Activated CD4-positive, alpha-beta T cell treated with anti-CD3 and anti-CD28 coated beads, Interleukin-2, amount 10 ng/mL, durations not matched to agents 7 days and 5 days (primary cell): ENCODE measurements at places on chromosomes 11 and 22. TPM values are rescaled to one million over a fixed set of nuclear protein-coding genes. Genes with fewer than 3 reads are reported as not detected.
A peak's percentile ranks its signal among the peaks of the same experiment; 100 is the strongest.

Gene CABP2
- not detected for total RNA-seq

Gene MS4A3
- not detected for total RNA-seq

Gene POU2F3
- not detected for total RNA-seq

- DNase-seq: no peak
These were observed 55.9 kb upstream of the DRD2 start for GRCh38 chr11:113531083-113531482.

Gene TMA7B
- 4.7 TPM for total RNA-seq

DNA sequence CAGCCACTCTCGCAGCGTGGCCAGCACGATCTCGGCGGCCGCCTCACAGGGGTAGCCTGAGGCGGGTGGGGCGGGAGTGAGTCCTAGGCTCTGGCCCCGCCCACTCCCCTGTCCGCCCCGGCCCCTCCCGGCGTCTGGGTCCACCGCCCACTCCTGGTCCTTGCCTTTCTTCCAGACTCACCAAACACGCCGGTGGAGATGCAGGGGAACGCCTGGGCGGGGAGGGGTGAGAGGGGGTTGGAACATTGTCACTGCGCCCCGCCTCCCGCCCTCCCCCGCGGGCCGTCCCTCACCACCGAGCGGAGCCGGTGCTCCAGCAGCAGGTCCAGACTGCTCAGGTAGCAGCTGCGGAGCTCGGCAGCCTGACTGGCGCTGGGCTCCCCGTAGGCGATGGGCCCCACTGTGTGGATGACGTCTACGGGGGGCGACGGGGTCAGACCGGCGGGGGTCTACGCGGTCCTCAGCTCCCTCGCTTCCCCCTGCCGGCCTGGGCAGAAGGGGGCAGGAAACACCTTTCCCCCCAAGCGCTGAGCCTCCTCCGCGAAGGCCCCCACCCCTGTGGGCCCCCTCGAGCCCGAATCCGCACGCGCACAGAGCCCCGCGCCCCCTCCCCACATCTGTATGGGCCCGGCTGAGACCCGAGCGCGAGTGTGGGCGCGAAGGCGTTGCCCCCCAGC lies 13.2 kb downstream of the OTUB1 start:
- peak; percentile 52 for DNase-seq

DNA sequence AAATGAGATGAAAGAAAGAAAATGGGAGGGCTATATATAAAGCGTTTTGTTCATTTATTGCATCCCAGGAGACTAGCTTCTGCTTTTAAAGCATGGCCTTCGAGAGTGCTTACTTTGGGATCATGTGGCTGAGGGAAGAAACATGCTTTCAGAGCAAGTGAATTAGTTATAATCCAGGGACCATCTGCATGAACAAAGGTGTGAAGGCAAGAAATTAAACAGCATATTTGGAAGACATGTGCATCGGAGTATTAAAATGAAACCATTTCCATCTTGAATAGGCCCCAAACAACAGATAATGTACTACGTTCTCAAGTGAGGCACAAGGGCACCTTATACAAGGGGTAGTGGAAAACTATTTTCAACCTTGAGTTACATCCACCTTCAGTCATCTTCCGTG lies 51.4 kb downstream of the ZBTB44 start:
- no peak for DNase-seq

GRCh38 chr22:23163665-23164064 lies 16.6 kb upstream of the BCR start:
- no peak for DNase-seq

DNA sequence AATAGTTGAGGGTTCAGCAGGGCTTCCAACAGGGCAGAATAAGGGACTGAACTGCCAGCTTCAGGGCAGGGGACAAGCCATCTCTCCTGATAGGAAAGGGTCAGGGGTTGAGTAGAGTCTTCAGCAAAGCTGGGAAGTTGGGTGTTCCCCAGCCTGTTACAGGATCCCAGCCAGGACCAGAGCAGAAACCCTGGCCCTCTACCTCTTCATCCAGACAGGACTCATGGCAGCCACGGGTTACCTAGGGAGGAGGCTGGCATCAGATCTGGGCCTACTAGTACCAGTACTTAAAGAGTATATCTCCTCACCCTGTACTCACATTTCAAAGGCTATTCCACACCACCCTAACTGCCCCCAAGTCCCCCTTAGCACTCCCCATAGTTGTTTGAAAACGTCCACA lies 2.4 kb upstream of the TAF10 start:
- DNase-seq: no peak

Gene TMPRSS5
- total RNA-seq: 0.52 TPM

DNA sequence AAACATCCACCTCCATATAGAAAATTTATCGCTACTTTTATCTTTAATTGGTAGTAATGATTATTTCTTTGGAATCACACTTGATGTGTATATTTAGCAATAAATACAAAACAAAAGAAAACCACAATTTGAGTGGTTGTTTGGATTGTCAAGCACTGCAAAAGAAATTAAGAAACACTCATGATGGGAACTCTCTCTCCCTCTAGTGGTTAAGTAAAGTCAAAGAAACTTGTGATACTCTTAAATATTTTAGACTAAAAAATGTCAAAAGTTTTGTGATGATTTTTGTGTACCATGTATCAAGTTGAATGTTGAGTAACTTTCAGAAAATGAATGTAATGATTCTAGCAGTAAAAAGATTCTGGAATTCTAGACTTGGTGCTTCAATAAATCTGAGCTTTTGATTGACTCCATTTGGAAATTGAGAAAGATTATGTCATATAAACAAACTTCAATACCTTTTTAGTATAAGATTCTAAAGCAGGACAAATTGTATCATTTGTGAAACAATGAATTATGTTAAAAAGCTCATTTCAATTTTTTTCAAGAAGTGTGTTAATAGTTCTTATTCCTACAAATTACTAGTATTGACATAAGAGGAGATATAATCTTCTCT lies 20.8 kb downstream of the MUC15 start:
- no peak for DNase-seq

DNA sequence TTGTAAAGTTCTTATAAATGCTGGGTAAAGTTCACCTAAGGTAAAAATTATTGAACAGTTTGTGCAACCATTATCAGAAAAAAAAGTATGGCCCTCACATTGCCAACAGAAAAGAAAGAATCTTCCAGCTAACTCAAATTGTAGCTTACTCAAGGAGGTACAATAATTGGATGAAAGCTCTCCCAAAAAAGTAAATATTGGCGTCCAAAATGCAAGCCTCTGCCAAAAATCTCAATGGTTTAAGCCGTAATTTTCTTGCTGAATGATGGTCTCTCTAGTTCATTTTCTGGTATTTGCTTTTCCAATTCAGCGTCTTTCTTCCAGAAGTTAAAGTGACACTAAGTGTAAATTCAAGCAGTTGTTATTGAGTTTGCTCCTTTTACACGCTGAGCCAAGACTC lies 727.3 kb downstream of the LRRC4C start:
- DNase-seq: no peak

Gene TRIM6
- 0.37 TPM for total RNA-seq

DNA sequence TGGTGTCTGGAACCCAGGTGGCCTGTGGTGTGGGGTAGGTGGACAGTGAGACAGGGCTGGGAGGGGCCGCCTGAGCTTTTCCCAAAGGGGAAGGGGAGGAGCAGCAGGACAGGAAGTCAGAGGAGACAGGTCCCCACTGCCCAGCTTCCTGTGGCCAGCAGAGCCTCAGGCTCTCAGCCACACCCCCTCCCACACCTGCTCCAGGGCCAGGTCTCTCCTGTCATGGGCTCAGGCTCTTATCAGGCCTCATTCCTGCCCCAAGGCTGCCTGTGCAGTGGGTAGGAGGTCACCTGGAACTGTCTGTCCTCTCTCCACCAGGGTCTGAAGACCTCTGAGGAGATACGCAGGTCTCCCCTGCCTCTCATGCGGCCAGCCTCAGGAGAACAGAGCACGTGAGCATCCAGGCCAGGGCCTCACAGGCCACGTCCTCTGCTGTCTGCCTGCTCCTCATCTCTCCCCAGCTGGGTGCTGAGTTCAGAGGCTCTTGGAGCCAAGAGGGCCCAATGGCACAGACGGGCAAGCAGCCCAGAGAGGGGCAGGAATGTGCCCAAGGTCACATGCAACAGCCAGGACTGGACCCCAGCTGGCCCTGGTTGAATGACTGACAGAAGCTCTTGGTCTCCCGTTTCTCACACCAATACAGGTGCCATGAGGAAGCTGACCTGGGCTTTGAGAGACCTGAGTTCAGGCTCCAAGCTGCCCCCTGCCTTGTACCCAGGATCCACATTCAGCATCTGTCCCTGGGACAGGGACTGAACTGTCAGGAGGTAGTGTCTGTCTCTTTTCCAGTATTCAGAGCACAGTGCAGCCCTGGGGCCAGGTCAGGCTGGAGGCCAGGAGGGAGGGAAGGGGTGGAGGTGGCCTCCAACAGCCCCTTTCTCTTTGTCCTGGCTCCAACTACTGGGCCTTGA lies 16.7 kb downstream of the STARD10 start:
- DNase-seq: no peak

DNA sequence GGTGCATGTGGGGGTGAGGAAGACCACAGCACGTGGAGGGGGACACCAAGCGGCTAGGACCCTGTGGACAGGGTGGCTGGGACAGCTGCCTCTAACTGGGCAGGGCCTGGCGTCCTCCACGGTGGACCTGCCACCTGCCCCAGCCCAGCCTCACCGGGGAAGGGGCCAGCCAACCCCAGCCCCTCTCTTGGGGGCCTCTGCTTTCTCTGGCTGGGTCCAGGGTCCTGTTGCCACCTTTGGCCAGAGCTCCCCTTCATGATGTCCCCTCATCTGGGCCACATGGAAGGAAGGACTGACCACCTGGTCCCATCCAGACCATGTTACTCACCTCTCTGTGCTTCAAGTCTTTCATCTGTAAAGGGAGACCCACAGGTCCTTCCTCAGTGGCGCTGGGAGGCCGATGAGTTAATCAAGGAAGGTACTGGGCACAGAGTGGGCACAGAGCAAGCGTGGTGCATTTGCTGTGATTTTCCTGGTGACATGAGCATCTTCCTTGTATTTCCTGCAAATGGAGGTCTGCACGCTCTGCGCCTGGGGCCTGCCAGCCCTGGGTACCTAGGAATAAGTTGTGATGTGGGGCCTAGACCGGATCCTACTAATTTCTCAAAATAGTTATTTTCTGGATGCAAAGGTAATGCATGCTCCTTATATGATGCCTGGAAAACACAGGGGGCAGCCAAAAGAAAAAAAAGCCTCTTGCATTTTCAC lies 538.4 kb downstream of the TBC1D22A start:
- no peak for DNase-seq

Gene OR8G5
- total RNA-seq: not detected

DNA sequence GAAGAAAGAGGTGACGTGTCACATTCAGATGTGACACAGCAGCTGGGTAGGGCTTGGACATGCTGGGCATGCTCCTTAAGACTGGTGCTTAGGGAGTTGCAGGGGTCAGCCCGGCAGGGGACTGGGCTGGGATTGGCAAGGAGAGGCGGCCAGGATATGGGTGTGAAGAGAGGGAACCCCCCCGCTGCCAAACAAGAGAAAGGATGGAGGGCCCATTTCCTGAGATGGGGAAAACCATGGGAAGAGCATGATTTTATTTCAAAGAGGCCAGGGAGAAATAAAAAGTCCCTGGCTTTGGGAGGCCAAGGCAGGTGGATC lies 5.3 kb downstream of the ATF4 start:
- no peak for DNase-seq

Gene KCTD14
- 0.25 TPM for total RNA-seq

GRCh38 chr22:45997777-45998637 lies 21.0 kb upstream of the WNT7B start:
- no peak for DNase-seq

DNA sequence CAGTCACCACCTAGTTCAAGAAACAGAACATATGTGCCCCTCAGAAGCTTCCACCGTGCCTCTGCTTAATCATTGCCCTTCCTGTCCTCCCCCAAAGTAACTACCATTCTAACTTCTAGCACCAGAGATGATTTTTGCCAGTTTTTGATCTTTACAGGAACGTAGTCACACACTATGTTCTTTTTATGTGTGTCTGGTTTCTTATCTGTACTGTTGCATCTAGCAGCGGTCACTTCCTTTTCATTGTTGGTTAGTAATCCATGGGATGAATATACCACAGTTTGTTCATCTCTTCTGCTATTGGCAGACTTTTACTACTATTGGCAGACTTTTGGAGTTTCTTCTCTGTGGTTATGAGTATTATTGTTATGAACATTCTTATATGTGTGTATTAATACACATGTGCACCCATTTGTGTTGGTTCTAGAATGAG lies 34.6 kb downstream of the SPECC1L start:
- DNase-seq: peak; percentile 33

DNA sequence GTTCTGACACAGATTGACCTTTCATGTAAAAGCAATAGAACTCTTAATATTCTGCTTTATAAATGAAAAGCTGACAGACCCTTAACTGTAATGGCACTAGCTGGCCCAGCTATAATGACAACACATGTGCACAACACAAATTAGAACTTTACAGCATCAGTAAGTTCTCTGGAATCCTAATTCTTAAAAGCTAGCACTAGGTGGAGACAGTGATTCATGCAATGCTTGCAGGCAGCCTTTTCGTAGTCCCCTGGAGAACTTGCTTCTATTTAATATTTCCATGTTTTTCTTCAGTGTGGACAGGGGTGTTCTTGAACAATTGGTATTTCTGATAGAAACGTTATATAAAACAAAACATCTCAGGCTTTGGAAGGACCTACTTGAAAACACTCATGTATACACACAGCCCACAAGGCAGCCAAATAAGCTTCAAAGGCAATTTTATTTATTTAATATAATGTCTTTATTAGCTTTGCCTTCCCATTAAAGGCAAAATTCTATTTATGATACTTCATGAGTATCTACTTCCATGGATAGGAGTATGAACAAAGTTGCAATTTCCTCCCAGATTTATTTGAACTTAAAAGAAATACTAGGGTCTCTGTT lies 374.3 kb upstream of the MPPED2 start:
- DNase-seq: no peak

Gene TMEM191C
- 2.0 TPM for total RNA-seq

DNA sequence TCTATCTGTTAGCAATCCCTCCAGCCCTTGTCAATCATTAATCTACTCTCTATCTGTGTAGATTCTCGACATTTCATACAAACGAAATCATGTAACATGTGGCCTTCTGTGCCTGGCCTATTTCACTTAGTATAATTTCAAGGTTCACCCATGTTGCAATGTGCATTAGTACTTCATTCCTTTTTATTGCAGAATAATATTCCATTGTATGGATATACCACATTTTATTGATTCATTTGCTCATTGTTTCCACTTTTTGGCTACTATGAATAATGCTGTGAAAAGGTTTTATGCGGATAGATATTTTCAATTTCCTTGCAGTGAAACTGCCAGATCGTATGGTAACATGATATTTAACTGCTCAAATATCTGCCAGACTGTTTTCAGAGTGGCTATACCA lies 100.1 kb downstream of the MIAT start:
- no peak for DNase-seq
